ENCODE measurements at places on chromosomes 12 and 14. TPM values are rescaled to one million over a fixed set of nuclear protein-coding genes. Genes with fewer than 3 reads are reported as not detected.

- DNase-seq, result peak; percentile 6
Measured at GRCh38 chr12:108119126-108119973, 9.7 kb upstream of the WSCD2 start.

GRCh38 chr14:34222867-34223266 is 239.2 kb downstream of the SPTSSA start:
- no peak for DNase-seq

- DNase-seq, result no peak
Measured at GRCh38 chr14:99131632-99132271, 140.2 kb downstream of the BCL11B start.

DNA sequence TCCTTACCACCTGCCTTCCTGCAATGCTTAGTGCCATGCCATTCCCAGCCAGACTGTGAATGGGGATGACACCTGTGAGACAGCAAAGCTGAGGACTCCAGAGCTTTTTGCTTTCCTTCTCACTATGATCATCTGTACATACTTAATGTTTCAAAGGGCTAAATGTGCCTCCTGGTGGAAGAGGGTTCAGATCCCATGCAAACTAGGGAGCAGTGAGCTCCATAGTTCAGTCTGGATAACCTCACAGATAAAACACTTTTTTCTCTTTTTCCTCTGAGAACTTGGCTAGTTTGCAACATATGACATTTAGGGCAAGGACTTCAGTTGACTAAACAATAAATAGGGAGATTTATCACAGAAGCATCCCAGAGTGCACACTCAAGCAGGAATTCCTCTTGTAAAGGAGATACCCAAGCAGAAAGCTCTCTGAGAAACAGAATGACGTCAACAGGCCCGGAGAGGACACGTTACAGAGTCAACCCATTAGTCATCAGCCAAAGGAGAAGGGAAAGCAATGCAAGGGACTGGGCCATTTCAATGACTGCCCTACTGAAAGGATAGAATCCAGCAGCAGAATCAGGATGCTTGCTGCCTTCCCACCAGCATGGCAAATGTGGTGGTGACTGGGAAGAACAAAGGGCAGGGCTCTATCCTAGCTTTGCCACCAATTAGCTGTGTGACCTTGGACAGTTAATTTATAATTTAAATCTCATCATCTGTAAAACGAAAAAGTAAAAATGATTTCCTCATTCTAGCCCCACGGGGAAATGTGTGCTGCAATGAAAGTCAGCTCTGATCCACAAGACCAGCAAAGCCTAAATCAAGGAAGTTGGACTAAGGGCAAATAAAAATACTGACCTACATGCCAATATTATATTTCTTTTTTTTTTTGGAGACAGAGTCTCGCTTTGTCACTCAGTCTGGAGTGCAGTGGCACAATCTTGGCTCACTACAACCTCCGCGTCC is 80.8 kb upstream of the ACTN1 start:
- DNase-seq, result peak; percentile 81

The SLC4A8 gene
- total RNA-seq, result 0.78 TPM

The RFLNA gene
- 1.7 TPM for total RNA-seq
